ENCODE measurements at places on chromosomes 2 and 18. TPM values are rescaled to one million over a fixed set of nuclear protein-coding genes. Genes with fewer than 3 reads are reported as not detected.

GRCh38 chr2:235262750-235263149 is 231.1 kb upstream of the AGAP1 start:
- no peak for DNase-seq
- no peak overlapping the region for H3K27ac ChIP-seq
- peaks cover 23% of the 10 kb centered on the region for H3K27me3 ChIP-seq

GRCh38 chr2:64114063-64114911 is 29.9 kb downstream of the PELI1 start:
- no peak overlapping the region for H3K4me3 ChIP-seq
- peaks cover 46% of the 10 kb centered on the region for H3K4me1 ChIP-seq
- no peak overlapping the region for H3K27ac ChIP-seq
- no peak for DNase-seq
- no peaks in the 10 kb centered on the region for H3K36me3 ChIP-seq

GRCh38 chr2:10169581-10169980 is 47.0 kb downstream of the RRM2 start:
- peaks cover 8% of the 10 kb centered on the region for H3K36me3 ChIP-seq
- no peak overlapping the region for H3K4me3 ChIP-seq
- no peak for DNase-seq
- H3K27ac ChIP-seq = no peak overlapping the region
- H3K27me3 ChIP-seq = no peaks in the 10 kb centered on the region
- H3K4me1 ChIP-seq = no peaks in the 10 kb centered on the region

DNA sequence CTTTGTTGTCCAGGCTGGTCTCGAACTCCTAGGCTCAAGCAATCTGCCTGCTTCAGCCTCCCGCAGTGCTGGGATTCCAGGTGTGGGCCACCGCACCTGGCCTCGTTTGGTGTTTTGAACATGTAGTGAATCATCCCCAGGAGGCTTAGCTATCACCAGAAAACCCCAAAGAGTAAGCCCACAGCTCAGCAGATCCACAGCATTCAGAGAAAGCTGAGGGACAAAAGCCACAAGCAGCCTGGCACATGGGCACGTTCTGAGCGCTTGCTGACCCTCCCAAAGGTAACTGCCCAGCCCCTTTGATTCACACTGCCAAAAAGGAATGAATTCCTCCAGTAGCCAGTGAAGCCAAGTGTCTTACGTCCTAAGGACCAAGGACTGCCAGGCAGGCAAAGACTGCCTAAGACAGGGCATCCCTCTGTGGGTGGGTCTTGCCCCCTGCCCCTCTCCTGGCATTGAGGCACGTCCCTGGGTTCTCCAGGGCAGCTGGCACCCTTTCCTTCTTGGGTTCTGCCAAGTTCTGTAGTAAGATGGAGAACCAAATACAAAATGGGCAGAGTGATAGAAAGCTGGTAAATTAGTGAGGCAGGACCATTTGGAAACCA is 31.7 kb downstream of the MBP start:
- DNase-seq = no peak
- H3K27ac ChIP-seq = no peak overlapping the region
- no peaks in the 10 kb centered on the region for H3K36me3 ChIP-seq
- no peak overlapping the region for H3K4me3 ChIP-seq
- no peaks in the 10 kb centered on the region for H3K27me3 ChIP-seq
- peaks cover 9% of the 10 kb centered on the region for H3K4me1 ChIP-seq

DNA sequence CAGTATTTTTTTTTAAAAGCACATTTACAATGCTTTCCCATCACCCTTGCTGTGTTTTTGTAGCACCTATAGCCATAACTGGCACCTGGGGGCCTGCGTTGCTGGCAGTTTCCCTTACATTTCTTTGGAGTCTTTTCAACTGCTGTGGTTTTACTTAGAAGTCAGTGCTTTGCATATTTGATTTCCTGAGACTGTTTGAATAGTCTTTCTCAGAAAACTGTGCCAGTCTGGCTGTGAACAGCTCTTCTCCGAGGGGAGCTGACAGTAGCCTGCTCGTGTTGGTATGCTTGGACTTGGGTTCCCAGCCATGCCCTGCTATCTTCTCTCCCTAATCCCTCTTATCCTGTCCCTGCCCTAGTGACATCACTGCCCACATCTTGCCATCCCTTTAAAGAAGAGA is 81.5 kb downstream of the DPP4 start:
- DNase-seq = no peak
- H3K4me1 ChIP-seq = peaks cover 21% of the 10 kb centered on the region
- no peak overlapping the region for H3K4me3 ChIP-seq
- H3K27me3 ChIP-seq = no peaks in the 10 kb centered on the region

Gene MGAT4A
- 38.4 TPM for polyA plus RNA-seq

Gene LCT
- not detected for polyA plus RNA-seq

Gene C2orf78
- polyA plus RNA-seq = not detected

Gene PLGLB2
- polyA plus RNA-seq = 0.25 TPM

Data from HepG2 (cell line).